ENCODE measurements at places on chromosomes 16 and 17.

DNA sequence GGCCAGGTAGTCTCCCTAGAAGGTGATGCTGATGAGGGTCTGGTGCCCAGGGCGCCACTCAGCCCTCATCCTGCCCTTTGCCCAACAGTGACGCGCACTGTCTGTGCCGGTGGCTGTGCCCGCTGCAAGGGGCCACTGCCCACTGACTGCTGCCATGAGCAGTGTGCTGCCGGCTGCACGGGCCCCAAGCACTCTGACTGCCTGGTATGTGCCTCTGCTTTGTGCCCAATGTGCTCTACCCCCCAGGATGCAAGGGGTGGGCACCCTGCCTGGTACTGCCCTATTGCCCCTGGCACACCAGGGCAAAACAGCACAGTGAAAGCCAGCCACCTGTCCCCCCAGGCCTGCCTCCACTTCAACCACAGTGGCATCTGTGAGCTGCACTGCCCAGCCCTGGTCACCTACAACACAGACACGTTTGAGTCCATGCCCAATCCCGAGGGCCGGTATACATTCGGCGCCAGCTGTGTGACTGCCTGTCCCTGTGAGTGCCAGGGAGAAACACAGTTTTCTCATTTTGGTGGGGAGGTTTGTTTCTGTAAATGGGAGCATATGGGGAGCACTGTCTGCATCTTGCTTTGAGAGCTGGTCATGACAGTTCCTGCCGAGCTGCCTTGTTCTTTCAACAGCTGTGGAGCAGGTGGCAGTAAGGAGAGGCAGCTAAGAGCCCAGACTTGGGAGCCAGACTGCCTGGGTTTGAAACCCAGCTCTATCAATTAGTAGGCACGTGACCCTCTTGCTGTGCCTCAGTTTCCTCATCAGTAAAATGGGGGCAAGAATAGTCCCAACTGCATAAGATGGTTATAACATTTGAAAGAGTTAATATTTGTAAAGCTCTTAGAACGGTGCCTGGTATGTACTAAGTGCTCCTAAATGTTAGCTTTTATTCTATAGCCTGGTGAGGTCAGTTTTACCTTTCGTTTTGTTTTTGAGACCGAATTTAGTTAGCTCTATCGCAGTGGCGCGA lies 10.4 kb downstream of the ERBB2 start:
- DNase-seq: no peak

DNA sequence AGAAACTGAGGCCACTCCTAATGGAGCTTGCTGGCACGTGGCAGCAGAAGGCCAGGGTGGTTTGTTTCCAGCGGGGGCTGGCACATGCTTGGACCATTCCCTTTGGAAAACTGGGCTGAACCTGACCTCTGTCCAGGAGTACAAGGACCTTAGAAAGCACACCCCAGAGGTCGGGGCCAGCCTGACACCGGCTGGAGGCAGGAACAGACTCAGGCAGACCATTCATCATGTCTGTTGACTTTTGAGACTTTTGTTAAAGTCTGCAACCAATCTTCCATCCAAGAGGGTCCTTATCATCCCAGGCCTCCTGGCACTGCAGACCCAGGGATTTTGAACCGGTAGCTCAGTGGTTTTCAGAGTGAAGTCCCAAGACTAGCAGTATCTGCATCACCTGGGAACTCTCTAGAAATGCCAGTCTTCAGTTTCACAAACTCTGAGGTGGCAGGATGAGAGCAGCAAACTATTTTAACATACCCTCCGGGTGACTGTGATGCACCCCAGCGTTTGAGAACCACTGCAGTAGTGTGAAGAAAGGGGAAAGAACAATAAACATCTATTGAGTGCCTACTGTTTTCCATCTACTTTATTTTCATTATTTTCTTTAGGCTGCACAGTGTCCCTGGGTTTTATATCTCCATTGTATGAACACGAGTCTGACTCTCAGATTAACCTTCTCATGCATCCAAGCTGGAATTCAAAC lies 145.3 kb upstream of the PLCG2 start:
- no peak for DNase-seq

GRCh38 chr17:49676276-49676868 lies 1.5 kb downstream of the SPOP start:
- DNase-seq: no peak

GRCh38 chr16:8685617-8686016 lies 11.2 kb downstream of the ABAT start:
- DNase-seq: no peak

DNA sequence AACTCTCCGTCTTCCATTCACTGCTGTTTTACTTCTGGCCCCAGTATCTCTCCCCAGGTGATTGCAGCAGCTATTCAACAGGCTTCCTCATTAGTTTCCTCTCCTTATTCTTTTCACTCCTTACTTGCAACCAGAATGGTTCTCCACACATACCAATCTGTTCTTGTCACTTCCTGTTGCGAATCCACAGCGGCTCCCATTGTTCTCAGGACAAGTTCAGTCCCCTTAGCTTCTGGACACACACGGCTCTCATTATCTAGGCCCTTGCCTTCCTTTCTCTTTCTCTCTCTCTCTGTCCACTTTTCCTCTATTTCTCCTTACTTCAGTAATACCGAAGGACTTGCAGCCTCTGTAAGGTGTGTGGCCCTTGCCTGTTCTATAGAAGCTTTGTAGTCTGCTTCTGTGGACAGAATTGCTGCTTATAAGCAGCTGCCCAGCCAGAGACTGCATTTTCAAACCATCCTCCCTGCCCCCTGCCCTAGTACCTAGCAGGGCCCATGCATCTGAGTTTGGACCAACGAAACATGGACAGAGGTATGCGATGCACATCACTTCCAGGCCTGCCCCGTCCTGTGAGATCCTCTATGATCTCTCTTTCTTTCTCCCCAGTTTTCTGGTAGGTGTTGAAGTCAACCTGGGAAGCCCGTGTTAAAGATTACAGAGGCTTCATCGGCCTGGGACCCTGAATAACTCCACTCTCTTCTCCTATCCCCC lies 45.7 kb downstream of the VAT1L start:
- DNase-seq: peak; percentile 45

DNA sequence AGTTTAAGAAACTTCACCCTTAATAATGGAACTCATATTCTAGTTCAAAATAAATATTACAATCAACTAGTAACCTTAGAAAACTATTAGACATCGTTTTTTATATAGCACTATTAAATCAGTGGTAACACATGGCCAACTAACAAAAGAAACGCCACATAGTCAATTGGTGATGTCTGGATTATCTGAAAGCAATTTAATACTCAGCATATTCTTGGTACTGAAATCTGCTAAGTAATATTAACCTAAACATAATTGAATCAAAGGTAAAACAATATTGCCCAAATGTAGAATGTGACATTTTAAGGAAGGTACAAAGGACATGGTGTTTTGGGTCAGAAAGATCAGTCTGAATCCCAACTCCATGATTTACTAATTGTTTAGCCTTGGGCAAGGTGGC lies 11.1 kb upstream of the RSL1D1 start:
- DNase-seq: no peak

DNA sequence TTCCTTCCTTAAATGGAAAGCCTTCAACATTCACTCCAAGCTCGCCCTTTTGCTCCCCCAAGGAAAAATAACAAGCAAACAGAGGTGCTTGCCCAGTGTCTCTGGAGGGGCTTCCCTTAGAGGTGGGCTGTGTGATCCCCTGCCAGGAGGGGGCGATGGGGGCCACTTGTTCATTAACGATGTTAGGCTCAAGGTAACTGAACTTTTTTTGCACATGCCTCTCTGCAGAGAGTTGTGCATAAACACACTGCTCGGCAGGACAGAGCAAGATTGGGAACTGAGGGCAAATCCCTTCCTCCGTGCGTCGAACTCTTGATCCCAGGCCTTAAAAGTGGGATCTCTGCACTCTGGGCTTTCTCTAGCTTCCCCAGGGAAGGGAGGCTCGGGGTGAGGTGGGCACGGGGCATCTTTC lies 15.5 kb upstream of the NAGLU start:
- no peak for DNase-seq

DNA sequence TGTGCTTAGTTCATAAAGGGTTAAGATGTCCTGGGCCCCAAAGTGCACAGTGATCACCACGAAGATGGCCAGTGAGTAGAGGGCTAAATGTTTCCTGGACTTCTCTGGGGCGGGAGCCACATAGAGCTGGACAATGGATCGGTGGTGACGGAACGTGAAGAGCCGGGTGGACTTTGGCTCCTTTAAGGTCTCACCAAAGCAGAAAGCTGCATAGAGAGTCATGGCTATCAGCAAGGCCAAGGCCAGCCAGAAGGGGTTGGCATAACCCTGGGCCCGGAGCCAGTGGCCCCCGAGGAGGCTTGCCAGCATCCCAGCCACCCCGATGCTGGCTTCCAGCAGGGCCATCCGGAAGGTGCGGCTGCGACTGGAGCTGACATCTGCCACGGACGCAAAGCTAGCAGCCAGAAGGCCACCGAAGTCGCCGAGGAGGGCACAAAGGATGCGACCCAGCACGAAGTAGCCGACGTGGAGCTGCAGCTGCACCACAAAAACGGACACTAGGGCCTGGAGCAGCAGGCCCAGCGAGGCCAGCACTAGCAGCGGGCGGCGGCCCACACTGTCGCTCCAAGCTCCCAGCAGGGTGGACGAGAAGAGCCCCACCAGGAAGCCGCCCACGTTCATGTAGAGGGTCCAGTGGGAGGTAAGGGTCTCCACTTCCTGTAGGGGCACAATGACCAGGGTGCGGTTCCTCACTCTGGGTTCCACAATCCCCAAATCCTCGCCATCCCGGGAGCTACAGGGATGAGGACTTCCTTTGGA lies 1.0 kb downstream of the SLC46A1 start:
- DNase-seq: no peak
